ENCODE measurements at places on chromosomes 12 and 14.

DNA sequence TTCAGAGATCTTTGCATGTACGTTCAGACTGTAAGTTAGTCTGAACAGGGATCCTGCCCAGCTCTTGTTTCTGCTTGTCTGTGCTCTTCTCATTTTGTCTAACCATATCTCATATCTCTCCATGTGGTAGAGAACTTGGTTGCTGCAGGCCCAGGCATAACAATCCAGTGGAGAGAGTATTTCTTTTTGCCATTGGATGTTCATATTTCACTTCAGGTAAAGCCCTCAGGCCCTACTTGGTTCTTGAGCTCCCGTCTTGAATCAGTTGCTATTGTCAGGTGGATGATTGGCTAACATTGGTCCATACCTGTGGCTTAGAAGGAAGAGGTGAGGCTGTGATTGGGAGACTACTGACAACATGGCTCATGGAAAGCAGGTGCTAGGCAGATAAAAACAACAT lies 357.7 kb upstream of the FLRT2 start:
- DNase-seq = no peak

DNA sequence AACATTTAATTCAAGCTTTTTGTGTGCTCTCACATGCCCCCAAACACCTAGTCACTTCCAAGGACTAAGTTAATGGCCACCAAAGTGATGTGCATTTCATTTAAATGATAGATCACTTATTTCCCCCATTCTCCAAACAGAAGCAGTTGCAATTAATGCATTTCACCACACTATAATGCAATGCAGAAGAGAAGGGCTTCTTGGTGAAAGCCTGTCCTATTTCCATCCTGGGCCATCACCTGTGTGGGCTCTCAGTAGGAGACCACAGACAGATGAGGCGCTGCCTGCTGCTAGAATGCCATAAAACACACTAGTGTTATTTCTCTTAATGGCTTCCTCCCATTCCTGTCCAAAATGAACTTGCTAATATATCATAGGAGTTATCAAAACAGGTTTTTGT lies 151.2 kb downstream of the GPR65 start:
- no peak for DNase-seq

DNA sequence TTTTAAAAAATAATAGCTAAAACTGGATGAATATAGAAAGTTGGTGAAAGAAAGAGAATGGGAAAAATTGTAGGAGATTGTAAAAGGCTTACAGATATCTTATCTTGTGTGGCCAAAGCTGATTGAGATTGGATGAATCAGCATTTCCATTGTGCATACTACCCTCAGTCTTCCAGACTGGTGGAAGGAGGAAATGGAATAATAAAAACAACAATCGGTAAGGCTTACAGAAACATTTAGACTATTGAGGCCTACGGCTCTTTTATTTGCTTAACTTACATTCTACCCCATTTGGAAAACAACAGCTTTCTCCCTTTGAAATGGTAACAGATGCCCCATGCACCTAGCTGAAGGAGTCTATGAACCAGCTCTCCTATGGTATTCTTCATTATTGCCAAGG lies 129.8 kb downstream of the PTPRB start:
- DNase-seq = no peak

DNA sequence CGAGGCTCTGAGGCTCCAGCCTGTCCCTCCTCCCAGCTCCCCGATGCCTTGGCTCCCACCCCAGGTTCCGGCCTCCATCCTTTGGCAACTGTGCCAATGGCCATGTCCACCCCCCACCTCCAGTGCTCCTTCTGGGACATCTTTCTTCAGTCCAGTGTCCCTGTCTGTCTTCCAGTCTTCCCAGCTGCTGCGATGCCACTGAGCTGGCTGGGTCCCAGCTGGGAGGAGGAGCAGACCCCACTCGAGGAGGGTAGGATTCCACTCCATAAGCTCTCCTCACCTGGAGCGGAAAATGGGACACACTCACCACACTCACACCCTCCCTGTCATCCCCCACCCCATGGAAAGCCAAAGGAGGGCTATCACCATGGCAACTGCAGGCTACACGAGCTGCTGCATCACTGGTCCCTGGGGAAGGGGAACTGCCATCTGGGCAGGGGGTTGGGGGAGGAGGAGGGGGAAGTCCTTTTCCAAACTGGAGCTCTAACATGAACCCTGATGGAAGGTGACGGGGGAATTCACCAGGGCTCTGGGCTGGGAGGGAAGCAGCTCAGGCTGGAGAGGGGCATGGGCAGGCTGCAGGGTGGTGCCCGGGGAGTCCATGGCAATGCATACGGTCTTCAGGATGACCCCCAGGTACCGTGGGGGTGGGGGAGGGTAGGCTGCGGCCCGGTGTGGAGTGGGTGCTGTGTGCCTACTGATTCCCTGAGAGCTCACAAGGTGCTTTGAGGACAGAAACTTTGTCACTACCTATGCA lies 94.3 kb downstream of the LRRC74A start:
- no peak for DNase-seq

GRCh38 chr14:51520087-51520486 lies 131.6 kb upstream of the FRMD6 start:
- DNase-seq = no peak

DNA sequence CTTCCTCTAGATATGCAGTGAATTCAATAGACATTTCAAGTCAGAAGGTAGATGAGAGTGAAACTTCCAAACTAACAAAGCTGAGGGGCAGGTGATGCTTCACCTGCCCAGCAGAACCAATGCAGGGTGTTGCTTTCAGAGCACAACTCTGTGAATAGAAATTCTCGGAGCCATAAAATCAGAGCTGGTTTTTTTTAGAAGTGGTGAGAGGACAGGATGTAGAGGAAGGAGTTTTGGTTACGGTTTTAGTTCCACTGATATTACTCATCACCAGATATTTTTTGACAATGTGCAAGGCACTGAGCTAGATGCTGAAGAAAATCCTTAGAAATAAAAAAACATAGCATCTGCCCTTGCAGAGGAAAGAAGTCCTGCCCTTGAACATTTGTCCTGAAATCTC lies 62.2 kb downstream of the BMP4 start:
- DNase-seq = no peak

- DNase-seq = no peak
Observed at GRCh38 chr12:28814246-28814645, 334.8 kb upstream of the FAR2 start.

DNA sequence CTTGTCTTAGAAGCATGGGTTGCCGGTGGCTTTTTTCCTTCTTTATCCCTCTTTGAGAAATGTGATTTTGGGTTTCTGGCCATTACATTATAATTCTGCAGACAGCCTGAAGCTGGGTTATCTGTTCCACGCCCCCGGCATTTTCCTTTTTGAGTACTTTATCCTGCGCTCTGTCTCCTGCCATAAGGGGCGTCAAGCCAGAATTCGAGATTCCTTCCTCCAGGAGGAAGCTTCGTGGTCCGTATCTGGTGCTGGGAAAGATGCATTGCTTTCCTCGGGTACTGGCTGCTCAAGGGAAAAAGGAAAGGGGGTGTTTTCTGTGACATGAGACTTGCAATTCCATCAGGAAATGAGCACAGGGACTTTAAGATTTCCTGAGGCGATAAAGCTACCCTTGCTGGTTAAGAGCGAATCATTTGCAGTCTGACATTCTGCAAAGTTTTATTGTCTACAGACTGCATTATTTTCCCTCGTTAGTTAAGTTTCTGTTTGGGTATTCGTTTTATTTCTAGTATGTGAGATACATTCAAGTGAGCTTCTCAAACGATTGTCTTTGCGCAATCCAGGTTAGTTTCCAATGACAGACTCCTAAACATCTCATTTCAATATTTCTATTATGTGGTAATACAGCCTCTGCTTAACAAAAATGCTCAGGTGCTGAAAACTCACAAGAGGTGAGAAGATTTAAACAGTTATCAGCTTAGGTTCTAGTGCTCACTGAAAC lies 694 bp downstream of the AKAP5 start:
- no peak for DNase-seq

- no peak for DNase-seq
Observed at GRCh38 chr12:58787021-58787760, 133.1 kb downstream of the LRIG3 start.

DNA sequence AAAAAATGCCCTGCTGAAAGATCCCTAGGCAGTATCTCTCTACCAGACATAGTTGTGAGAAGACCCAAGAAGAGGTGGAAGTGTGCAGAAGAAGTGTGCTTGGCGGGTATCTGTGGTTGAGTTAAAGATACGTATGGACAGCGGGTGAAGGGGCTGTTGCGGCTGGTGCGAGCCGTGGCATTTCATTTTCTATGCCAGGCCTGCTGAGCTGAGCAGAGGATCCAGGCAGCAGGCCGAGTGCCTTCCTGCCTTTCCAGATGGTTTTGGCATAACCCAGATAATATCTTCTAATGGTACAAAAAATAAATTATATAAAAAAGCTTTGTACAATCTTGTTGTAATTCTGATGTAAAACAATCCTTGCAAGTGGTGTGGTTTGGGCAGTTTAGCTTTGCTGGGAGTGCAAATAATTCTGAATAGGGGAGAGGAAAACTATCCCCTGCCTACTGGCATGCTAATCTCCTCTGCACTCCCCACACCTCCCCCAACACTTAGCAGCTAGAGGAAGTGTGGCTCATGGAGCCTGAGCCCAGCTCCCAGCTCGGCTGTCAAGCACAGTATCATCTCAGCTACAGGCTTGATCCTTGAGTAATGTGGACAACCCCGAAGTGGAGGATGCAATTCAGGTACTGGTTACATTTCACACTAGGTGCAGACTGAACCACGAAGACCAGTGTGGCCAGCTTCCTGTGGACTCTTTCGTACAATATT lies 168.9 kb downstream of the VRK1 start:
- no peak for DNase-seq

DNA sequence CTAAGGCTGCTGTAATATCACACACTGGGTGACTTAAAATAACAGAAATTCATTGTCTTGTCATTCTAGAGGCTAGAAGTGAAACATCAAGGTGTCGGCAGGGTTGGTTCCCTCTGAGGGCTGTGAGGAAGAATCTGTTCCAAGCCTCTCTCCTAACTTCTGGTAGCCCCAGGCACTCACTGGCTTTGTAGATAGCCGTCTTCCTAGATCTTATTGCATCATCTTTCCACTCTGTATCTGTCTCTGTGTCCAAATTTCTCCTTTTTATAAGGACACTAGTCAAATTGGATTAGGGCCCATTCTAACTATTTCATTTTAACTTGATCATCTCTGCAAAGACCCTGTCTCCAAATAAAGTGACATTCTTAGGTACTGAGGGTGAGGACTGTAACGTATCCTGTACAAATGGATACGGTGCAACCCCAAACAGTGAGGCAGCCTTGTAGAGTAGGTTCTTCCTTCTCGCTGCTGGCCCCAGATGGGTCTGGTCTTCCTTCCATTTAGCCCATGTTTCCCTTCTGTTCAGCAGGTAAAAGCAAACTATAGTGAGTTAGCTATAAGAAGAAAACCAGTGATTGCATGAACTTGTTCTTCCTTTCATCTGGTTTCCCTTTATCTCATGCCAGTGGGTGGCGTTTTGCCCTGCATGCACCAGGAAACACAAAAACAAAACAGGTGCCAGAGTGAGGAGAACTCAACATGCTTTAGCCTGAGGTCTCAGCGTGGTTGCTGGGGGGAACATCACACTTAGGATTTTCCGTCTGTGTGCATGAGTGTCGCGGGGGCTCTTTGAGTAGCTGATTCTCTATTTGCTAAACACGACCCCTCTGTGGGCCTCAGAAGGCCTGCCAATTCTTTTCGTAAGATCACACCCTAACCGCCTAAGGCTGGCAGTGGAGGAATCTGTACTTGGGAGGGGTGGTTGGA lies 19.5 kb downstream of the TTC9 start:
- peak; percentile 71 for DNase-seq

- DNase-seq = no peak
Observed at GRCh38 chr14:53536446-53536845, 383.3 kb upstream of the DDHD1 start.

DNA sequence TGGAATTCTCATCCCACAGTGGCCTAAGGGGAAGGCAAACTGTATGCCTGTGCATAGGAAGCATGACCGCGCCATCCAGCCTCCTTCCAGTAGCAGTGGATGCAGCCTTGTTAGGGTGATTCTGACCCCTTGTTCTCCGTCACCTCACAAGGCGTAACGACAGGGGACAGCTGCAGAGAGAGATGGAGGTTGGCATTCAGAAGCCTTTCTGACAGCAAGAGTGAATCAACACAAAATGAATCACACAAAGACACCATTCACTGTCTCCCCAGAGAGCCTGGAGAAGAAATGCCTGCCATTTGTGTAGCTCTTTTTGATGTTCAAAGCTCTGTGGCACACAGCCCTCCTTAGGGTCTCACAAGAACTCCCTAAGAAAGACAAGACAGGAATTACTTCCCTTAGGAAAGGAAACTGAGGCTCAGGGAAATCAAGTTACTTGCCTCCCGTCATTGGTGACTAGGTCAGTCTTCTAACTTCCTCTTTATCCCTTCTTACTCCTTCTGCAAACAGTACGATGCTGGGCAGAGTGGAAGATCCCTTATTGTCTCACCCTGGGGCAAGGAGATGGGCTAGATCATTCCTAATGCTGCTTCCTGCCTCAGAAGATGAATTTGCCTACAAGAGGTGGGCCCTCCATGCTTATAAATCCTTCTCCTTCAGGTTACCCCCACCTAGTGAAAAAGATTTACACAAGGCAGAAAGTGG lies 280.9 kb downstream of the CACNA1C start:
- DNase-seq = no peak

DNA sequence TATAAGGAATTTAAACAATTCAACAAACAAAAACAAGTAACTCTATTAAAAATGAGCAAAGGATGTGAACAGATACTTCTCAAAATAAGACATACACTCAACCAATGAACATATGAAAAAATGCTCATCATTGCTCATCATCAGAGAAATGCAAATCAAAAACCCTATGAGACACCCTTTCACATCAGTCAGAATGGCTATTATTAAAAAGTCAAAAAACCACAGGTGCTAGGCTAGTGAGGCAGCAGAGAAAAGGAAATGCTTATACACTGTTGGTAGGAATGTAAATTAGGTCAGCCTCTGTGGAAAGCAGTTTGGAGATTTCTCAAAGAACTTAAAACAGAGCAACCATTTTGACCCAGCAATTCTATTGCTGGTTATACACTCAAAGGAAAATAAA lies 52.0 kb downstream of the NAV3 start:
- no peak for DNase-seq

- no peak for DNase-seq
Observed at GRCh38 chr12:46493150-46493833, 120.7 kb upstream of the SLC38A2 start.

DNA sequence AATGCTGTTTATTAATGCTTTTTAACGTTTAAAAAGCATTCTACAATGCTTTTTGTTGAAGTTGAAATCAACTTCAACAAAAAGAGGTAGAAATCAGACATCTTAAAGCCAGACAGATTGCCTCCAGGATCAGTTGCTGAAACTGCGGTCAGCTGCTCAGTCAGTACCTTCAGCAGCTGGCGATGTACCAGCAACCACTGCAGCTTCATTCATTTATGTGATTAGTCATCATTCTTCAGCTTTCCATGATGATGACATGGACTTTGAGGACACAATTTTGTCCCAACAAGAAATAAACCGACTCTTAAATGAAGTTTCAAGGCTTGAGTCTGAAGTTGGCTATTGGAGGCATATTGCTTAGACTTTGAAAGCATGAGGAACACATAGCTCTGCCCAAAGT lies 31.5 kb upstream of the NUAK1 start:
- DNase-seq = no peak

- no peak for DNase-seq
Observed at GRCh38 chr12:122371475-122372045, 50.9 kb downstream of the CLIP1 start.

- DNase-seq = no peak
Observed at GRCh38 chr14:105748204-105748578, 221.8 kb downstream of the TMEM121 start.

- DNase-seq = no peak
Observed at GRCh38 chr12:113201187-113202177, 16.0 kb downstream of the RITA1 start.

- no peak for DNase-seq
Observed at GRCh38 chr14:91366749-91367148, 50.9 kb downstream of the CCDC88C start.

All from CD4-positive, alpha-beta T cell treated with Interleukin-10 for 1 hour (primary cell).